ENCODE measurements at places on chromosomes 16 and 17.
A peak's percentile ranks its signal among the peaks of the same experiment; 100 is the strongest.

DNA sequence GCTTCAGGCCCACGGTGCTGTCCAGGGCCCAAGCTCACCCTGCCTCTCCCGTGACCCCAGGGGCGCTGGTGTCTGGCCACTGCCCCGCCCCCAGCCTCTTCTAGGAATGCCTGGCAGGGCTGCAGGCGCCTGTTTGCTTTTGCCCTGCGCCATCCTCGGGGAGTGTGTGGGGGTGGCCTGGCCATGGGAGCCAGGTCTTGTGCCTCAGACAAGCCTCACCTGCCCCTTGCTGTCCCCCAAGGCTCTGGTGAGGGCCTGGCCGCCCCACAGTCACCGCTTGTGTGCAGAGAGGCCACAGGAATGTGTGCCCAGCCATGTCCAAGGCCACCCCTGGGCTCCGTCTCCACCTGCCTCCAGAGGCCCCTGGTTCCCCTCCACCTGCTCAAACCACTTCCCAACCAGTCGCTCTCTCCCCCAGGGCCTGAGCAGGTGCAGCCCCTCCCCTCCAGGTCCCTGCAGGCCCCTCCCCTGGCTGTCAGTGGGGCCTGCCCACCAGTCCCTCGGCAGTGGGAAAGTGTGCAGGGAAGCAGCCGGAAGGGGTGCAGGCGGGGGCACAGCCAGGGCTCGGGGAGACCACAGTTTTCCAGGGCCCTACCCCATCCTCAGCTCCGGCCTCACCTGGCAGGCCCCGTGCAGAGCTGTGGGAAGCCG lies 841 bp upstream of the IGFALS start:
- DNase-seq: no peak

DNA sequence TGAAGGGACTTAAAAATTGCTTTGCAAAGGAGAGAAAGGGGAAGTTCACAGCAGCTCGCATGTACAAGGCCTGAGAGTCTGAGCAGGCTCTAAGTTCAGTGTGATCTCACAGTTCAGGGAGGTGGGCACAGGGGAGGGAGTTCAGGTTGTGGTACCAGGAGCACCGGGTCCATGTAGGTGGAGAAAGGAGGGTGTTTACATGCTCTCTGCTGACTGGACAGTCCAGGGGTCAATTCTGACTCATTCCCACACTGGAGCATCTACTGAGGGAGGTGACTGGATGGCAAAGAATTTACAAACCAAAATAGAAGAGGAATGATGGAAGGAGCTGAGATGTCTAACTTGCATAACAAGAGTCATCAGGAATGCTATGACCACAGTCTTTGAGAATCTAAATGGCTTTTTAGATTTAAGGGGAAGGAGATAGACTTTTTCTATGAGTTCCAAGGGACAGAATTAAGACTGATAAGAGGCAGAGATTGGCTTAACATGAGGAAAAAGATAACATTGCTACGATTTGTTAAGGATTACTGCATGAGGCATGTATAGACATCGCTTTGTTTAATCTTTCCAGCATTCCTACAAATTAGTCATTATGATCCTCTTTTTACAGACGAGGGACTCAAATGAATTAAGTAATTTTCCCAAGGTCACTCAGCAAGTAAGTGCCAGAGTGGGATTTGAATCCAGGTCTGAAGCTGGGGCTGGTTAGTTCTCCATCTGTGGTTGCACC lies 29.9 kb downstream of the MIS12 start:
- DNase-seq: peak; percentile 99

DNA sequence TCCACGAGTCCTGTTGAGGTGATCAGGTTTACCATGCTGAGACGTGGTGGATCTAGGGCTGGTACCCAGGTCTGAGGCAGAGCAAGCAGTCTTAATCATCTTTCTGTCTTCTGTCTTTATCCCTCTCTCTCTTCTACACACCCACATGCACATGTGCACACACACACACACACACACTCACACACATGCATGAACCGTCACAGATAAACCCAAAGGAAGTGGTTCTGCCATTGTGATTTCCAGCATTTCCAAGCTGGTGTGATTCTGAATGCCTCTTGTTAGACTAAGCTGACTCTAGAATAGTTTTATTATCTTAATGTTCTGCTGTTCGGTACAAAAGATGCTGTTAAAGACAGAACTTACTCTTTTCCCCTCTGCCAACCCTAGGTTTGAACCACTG lies 411.8 kb upstream of the SALL1 start:
- DNase-seq: no peak

DNA sequence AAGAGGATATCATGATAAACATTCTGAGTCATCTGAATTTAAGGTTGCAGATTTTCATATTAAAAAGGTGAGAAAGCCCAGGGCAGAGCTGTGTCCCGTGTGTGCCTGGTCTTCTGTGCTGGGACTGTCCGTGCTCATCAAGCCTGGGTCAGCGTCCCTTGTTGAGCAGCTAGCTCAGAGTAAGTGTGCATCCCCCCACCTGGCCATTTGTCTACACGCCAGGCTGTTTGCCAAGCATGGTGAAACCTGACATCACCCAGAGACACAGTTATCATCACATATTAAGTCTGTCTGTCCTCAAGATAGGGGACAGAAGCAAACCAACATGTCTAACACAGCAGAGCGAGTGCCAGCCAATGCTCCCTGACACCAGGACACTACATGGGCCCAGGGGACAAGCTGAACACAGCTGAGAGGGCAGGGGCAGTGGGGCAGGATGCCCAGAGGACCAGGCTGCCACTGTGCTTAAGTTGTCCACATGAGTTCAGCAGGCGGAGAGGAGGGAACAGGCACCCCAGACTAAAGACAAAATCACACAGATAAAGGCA lies 57.9 kb upstream of the CNEP1R1 start:
- no peak for DNase-seq

GRCh38 chr17:39077866-39078265 lies 73.6 kb downstream of the PLXDC1 start:
- no peak for DNase-seq

DNA sequence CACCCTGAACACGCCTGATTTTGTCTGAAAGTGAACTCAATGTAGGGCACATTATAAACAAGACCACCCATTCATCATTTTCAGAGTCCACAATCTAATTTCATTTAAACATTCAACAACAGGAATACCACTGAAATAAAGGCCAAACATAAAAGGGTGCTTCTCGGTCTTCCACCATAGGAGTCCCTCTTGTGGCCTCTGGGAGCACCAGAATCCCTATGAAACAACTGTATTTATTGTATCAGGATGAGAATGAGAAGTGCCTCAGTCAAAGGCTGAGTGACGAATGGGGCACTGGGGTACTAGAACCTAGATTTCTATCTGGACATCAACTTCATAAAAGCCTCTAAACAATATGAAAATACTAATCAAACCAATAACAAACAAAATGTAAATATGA lies 40.4 kb downstream of the NXPH3 start:
- no peak for DNase-seq

GRCh38 chr17:4369557-4370230 lies 3.2 kb upstream of the UBE2G1 start:
- DNase-seq: no peak

GRCh38 chr16:965036-965395 lies 5.8 kb downstream of the LMF1 start:
- DNase-seq: no peak

DNA sequence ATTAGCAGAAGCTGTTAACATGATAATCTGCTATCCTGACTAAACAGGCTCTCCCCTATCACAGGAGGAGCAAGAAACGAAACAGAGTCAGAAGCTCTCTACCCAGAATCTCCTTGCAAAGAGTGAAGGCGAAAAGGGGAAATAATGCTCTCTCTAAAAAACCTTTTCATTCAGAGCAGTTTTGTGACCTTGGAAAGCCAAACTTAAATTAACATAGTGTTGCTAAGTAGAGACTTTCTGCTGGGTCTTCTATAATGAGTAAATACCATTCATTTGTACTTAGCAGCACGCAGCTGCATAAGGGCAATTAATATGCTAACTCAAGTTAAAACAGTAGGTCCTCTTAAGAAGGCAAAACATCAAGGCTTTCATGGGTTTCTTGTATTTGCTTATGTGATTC lies 101.7 kb upstream of the GPR139 start:
- DNase-seq: no peak

DNA sequence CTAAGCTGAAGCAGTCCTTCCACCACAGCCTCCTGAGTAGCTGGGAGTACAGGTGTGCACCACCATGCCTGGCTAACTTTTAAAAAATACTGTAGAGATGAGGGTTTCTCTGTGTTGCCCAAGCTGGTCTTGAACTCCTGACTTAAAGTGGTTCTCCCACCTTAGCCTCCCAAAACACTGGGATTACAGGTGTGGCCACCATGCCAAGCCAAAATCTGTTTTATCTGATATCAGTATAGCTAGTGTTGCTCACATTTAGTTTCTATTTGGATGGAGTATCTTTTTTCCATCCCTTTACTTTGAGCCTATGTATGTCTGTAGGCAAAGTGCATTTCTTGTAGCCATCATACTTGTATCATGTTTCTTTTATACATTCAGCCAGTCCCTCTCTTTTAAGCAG lies 82.1 kb downstream of the BCAS3 start:
- no peak for DNase-seq

DNA sequence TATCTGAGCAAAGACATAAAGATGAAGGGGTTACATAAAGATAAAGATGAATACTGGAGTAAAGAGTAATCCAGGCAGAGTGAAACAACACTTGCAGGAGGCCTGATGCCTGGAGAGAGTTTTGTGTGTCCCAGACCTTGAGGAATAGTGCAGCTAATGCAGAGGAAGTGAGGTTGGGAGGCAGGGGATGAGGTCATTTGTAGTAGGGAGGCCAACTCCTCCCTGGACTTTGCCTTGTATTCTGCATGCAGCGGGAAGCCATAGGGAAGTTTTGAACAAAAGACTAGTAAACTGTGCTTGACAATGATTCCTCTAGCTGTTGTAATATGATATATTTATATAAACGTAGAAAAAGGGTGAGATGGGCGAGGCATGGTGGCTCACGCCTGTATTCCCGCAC lies 356.6 kb downstream of the KCNJ2 start:
- no peak for DNase-seq

GRCh38 chr16:66712512-66712911 lies 16.0 kb upstream of the CMTM4 start:
- DNase-seq: no peak

- DNase-seq: peak; percentile 66
Observed at GRCh38 chr16:80583466-80583865, 42.7 kb downstream of the DYNLRB2 start.

GRCh38 chr17:59278406-59278805 lies 53.0 kb upstream of the YPEL2 start:
- DNase-seq: no peak

- DNase-seq: peak; percentile 24
Observed at GRCh38 chr16:9578459-9578858, 487.0 kb downstream of the HAPSTR1 start.

DNA sequence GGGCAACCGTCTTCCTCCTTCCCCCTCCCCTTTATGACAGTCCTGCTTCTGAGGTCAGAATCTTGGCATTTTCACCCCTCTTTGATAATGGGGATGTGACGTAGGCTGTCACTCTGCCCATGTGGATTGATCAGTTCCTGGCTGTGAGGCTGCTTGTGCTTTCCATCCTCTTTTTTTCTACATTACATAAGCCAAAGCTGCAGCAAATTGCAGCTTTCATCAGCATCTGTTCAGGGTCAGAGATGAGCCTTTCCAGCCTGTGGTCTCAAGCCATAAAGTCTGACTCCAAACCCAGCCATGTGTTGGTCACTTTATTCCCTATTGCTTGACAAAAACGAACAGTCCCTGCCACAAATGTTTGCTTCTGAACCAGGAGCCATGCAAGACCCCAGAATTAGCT lies 535.1 kb downstream of the CDH11 start:
- DNase-seq: no peak

GRCh38 chr16:50673496-50674275 lies 7.4 kb downstream of the SNX20 start:
- no peak for DNase-seq

DNA sequence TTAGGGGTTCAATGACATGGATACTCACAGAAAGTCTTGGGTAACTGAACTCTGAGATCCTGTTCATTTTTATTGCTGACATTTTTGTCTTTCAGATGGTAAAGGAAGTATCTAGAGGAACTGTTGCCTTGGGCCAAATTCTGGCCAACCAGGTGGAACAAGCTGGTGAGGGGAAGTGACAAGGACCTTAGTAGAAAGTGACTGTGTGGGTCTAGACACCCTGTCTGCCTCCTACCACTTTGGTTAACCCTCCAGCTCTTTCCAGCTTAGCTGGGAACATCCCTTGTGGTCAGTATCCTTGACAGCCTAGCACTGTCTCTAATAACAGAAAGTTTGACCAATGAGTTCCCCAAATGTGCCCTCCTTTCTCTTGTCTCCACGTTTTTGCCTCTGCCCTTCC lies 28.8 kb upstream of the PRKCB start:
- peak; percentile 32 for DNase-seq

GRCh38 chr16:89922477-89922883 lies 662 bp upstream of the TUBB3 start:
- peak; percentile 95 for DNase-seq

DNA sequence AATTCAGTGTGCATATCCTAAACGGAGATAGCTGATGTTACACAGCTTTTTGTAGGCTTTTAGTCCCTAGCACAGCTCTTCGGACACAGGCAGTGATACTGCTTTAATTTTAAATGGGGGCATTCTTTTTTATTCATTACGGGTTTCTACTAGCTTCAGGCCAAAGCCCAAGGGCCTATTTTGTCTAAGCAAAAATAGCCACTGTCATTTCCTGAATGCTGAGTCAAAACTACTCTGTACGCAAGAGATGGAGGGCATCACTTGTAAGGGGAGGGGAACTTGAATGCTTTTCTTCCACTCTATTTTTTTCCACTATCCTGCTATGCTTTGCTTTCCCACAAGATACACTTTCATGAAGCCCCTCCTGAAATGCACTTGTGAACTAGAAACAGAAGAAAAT lies 360.7 kb downstream of the PMP22 start:
- DNase-seq: no peak

DNA sequence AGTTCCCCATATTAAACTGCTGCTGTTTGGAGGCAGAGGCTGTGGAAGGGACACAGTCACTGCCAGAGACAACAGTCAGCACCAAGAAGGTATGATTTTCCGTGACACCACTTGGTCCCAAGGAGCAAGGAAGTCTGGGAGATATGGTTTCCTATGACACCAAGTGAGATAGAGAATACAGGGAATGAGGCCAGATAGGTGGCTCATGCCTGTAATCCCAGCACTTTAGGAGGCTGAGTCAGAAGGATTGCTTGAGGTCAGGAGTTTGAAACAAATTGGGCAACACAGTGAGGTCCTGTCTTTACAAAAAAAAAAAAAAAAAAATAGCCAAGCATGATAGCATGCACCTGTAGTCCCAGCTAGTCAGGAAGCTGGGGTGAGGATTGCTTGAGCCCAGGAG lies 90.8 kb downstream of the ABCC12 start:
- no peak for DNase-seq

DNA sequence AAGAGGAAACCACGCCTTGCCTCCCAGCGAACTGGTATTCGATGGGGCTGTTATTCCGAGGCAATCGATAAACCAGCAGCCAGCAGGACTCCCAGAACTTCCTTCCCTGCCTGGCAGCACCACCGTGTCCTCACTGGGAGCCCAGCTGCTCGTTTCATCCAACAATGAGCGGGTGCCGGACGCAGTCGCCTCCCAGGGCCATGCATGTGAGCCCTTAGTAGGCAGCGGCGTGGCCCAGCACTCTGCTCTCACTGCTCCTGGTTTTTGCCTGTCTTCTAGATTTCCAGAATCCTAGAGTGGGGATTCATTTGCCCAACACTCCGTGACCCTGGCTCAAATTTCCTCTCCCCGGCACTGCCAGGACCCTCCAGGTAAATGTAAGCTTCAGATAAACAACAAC lies 29.1 kb upstream of the RASD1 start:
- DNase-seq: no peak

GRCh38 chr16:79018650-79019429 lies 581.7 kb downstream of the MAF start:
- DNase-seq: no peak

GRCh38 chr17:41814195-41814594 lies 1.4 kb downstream of the FKBP10 start:
- peak; percentile 84 for DNase-seq

GRCh38 chr17:39634384-39634871 lies 2.5 kb upstream of the STARD3 start:
- peak; percentile 62 for DNase-seq

Measured in kidney tubule cell (primary cell).